Heart left ventricle (tissue), 16 donors: ENCODE measurements at places on chromosomes 3 and 15. TPM values are rescaled to one million over a fixed set of nuclear protein-coding genes. Genes with fewer than 3 reads are reported as not detected.
A peak's percentile ranks its signal among the peaks of the same experiment; 100 is the strongest.

DNA sequence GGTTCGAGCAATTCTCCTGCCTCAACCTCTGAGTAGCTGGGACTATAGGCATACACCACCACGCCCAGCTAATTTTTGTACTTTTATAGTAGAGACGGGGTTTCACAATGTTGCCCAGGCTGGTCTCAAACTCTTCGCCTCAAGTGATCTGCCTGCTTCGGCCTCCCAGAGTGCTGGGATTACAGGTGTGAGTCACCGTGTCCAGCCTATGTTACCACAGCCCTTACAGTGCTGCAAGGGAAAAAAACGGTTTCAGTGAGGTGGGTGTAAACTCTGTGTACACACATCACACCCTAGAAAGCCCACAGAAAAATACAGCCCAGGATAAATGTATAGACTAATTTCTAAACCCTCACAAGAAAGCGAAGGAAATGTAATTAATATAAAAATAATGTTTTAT lies 103.5 kb upstream of the AKAP13 start:
- DNase-seq = no peak
- no peak overlapping the region for H3K4me3 ChIP-seq

- no peaks in the 10 kb centered on the region for H3K27me3 ChIP-seq
- peak overlapping the region; percentile 95 for H3K27ac ChIP-seq
- H3K4me1 ChIP-seq = peaks cover 26% of the 10 kb centered on the region
- no peak for DNase-seq
- H3K4me3 ChIP-seq = peak overlapping the region; percentile 99
- peaks cover 10% of the 10 kb centered on the region for H3K36me3 ChIP-seq
Measured at GRCh38 chr3:183697123-183697609, 431 bp upstream of the YEATS2 start.

DNA sequence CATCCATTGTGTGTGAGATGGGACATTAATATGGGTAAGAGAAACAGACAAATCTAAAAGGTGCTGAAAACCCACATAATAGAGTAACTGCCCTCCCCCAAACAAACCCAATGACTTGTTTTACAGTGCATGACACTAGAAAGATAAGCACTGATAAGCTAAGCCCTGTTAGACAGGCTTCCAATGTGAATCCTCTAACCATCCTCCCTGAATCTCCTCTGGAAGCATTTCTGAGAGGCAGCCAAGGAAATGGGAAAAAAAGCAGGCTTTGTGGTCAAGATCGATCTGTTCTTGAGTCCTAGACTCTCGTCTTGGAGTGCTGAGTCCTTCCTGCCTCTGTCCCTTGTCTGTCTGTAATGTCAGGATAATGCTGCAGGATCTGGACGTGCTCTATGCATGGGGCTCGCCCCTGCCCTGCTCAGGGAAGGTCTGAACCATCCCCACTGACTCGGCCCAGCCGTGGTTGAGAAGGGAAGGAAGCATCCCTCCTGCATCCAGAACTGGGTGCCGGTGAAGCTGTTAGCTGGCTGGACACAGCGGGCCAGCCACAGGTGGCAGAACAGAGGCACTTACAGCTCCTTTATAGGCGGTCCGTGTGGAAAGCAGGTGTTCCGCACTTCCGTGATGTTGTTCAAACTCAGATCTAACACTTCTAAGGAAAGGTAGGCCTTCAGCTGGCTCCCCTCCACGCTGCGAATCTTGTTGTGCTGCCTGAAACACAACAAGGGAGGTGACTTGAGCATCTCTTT lies 84.1 kb downstream of the LRIG1 start:
- DNase-seq = peak; percentile 19
- H3K36me3 ChIP-seq = peaks cover 32% of the 10 kb centered on the region
- peaks cover 48% of the 10 kb centered on the region for H3K4me1 ChIP-seq
- H3K27ac ChIP-seq = peak overlapping the region; percentile 88
- H3K4me3 ChIP-seq = no peak overlapping the region

DNA sequence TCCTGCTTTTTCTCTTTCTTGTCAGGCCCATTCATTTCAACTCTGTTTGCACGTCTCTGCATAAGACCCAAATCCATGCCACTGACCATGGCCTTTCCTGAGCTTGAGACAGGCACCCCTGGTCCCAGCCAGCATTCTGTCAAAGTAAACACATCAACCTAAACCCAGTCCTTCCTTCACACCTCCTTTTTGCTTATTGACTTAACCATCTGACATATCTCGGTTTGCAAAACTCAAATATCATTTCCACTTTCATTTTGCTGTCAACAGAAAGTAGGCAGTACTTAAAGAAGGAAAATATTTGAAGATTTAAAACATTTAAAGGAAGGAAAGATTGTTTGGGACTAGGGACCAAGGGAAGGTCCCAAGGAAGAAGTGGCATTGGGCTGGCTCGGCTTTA lies 48.2 kb upstream of the KBTBD8 start:
- no peaks in the 10 kb centered on the region for H3K36me3 ChIP-seq
- H3K27ac ChIP-seq = no peak overlapping the region
- DNase-seq = no peak
- no peaks in the 10 kb centered on the region for H3K27me3 ChIP-seq
- no peak overlapping the region for H3K4me3 ChIP-seq
- no peaks in the 10 kb centered on the region for H3K4me1 ChIP-seq

GRCh38 chr15:55195996-55196395 lies 745 bp downstream of the RSL24D1 start:
- peak overlapping the region; percentile 76 for H3K4me3 ChIP-seq
- peaks cover 16% of the 10 kb centered on the region for H3K36me3 ChIP-seq
- no peak for DNase-seq
- peaks cover 43% of the 10 kb centered on the region for H3K4me1 ChIP-seq

- no peaks in the 10 kb centered on the region for H3K4me1 ChIP-seq
- peaks cover 5% of the 10 kb centered on the region for H3K27me3 ChIP-seq
- H3K4me3 ChIP-seq = no peak overlapping the region
- DNase-seq = no peak
Measured at GRCh38 chr3:39804951-39805350, 4.5 kb upstream of the MYRIP start.

DNA sequence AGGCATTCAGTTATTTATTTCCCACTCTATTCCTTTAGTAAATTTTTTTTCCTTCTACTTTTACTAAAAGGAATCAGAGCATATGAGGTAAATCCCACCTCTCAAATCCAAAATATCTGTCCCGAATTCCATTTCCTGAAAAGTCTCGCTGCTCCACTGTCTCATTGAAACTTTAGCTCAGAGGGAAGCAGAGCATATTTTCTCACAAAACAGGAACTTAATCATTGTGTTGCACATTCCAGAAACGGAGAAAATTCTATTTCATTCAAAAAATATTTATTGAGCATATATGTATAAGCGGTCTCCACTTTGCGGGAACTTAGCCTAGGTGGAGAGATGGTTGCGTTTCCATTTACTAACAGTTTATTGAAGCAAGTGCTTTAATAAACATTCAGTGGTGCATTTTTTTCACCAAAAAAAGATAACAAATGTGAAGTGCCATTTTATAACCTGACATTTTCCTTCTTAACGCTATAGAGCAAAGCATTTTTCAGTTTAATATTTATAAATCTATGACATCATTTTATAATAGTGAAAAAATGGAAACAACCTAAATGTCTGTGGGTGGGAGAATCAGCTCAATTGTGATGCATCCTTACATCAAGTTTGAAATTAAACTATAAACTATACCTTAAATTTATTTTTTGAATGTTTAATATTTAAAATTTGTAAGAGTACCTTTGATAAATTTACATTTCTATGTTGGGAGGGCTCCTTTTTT lies 67.2 kb upstream of the CSTA start:
- no peaks in the 10 kb centered on the region for H3K27me3 ChIP-seq
- H3K4me1 ChIP-seq = peaks cover 6% of the 10 kb centered on the region
- DNase-seq = no peak
- H3K4me3 ChIP-seq = no peak overlapping the region
- H3K36me3 ChIP-seq = no peaks in the 10 kb centered on the region
- no peak overlapping the region for H3K27ac ChIP-seq

GRCh38 chr3:134932035-134932434 lies 137.0 kb downstream of the EPHB1 start:
- peaks cover 1% of the 10 kb centered on the region for H3K4me1 ChIP-seq
- no peaks in the 10 kb centered on the region for H3K36me3 ChIP-seq
- no peak overlapping the region for H3K4me3 ChIP-seq
- H3K27me3 ChIP-seq = no peaks in the 10 kb centered on the region
- DNase-seq = no peak

GRCh38 chr15:28888302-28888894 lies 2.6 kb downstream of the APBA2 start:
- peaks cover 17% of the 10 kb centered on the region for H3K27me3 ChIP-seq
- no peaks in the 10 kb centered on the region for H3K36me3 ChIP-seq
- no peak for DNase-seq
- H3K4me1 ChIP-seq = peaks cover 8% of the 10 kb centered on the region
- H3K27ac ChIP-seq = no peak overlapping the region

DNA sequence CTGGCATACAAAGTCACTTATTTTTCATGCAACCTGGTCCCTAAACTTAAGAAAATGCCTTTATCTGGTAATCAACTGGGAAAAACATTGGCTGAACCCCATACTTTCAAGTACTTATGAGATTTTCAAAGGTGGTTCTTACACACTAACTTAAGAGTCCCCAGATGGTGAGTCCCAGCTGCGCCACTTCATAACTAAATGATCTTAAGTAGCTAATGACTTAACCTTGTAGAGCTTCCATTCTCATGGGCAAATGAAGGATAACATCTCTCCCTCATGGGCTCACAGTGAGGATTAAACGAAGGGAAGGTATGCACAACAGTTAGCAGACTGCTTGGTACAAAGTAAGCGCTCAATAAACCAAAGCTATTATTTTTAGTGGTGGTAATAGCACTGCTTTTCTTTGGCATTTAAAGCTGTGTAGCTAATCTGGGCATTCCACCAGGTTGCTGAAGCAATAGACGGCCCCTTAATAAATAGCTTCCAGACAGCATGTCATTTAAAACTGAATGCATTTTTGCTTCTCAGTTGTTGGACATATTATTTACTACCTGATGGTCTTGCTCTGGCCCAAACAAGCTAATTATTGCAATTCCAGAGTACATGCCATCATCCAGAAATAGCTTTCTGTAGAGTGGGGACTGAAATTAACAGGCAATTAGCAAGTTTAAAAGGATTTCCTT lies 55.4 kb downstream of the LIPC start:
- no peak overlapping the region for H3K4me3 ChIP-seq
- DNase-seq = no peak
- H3K4me1 ChIP-seq = no peaks in the 10 kb centered on the region
- H3K36me3 ChIP-seq = no peaks in the 10 kb centered on the region
- no peaks in the 10 kb centered on the region for H3K27me3 ChIP-seq

GRCh38 chr3:89504432-89504831 lies 397.0 kb downstream of the EPHA3 start:
- H3K27ac ChIP-seq = no peak overlapping the region
- DNase-seq = no peak
- H3K36me3 ChIP-seq = no peaks in the 10 kb centered on the region
- no peaks in the 10 kb centered on the region for H3K4me1 ChIP-seq
- no peak overlapping the region for H3K4me3 ChIP-seq
- H3K27me3 ChIP-seq = no peaks in the 10 kb centered on the region

GRCh38 chr15:29141308-29142128 lies 128.1 kb downstream of the NSMCE3 start:
- peaks cover 6% of the 10 kb centered on the region for H3K4me1 ChIP-seq
- H3K27ac ChIP-seq = no peak overlapping the region
- no peak for DNase-seq
- H3K36me3 ChIP-seq = no peaks in the 10 kb centered on the region
- no peaks in the 10 kb centered on the region for H3K27me3 ChIP-seq

- H3K27me3 ChIP-seq = no peaks in the 10 kb centered on the region
- no peaks in the 10 kb centered on the region for H3K36me3 ChIP-seq
- no peak overlapping the region for H3K4me3 ChIP-seq
- H3K4me1 ChIP-seq = no peaks in the 10 kb centered on the region
- DNase-seq = no peak
- no peak overlapping the region for H3K27ac ChIP-seq
Measured at GRCh38 chr15:58179741-58180381, 41.7 kb downstream of the AQP9 start.

- no peak for DNase-seq
- H3K27ac ChIP-seq = no peak overlapping the region
- H3K4me1 ChIP-seq = no peaks in the 10 kb centered on the region
- H3K4me3 ChIP-seq = no peak overlapping the region
- H3K27me3 ChIP-seq = no peaks in the 10 kb centered on the region
Measured at GRCh38 chr15:98169551-98169950, 209.0 kb downstream of the ARRDC4 start.

DNA sequence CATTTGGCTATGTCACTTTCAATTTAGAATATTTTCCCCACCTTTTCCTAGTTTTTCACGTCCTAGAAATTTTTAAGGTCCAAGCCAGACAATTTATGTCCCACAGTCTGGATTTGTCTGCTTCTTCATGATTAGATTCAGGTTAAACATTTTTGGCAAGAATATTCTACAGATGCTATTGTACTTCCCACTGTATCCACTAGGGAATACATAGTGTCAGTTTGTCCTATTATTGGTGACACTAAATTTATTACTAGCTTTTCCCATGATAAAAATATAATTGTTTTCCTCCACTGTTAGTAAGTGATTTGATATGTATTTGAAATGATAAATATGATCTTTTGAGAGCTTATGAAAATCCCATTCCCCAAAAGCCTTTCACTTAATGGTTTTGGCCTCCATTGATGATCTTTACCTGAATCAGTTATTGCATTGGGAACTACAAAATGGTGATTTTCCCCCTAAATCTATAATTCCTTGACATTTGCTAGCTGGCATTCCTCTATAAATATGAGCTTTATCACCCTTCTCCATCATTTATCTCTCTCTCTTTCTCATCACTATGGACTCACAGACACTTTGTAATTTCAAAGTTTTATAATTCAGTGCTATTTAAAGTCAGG lies 8.3 kb downstream of the ARL14 start:
- H3K27ac ChIP-seq = no peak overlapping the region
- H3K4me3 ChIP-seq = no peak overlapping the region
- DNase-seq = no peak
- H3K36me3 ChIP-seq = no peaks in the 10 kb centered on the region
- H3K27me3 ChIP-seq = no peaks in the 10 kb centered on the region

GRCh38 chr3:195699388-195699771 lies 21.4 kb upstream of the MUC20 start:
- H3K27me3 ChIP-seq = no peaks in the 10 kb centered on the region
- no peak overlapping the region for H3K27ac ChIP-seq
- H3K4me1 ChIP-seq = no peaks in the 10 kb centered on the region
- no peak for DNase-seq
- no peak overlapping the region for H3K4me3 ChIP-seq

DNA sequence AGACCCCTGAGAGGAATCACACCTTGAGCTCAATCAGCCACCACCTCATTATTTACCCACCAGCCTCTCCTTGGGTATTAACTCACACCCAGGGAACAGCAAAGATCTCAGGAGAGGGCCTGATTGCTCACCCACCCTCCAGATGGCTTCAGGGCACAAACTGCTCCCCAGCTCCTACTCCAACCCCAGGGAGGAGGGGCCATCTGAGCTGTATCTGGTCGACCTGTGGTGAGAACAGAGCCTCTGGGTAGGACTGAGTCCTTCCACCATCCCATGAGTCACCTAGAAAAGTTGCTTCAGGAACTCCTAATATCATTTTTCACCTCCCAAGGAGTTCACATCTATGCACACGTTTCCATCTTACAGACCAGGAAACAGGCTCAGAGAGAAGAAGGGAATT lies 44.8 kb upstream of the HES1 start:
- no peak overlapping the region for H3K27ac ChIP-seq
- no peaks in the 10 kb centered on the region for H3K27me3 ChIP-seq
- no peak overlapping the region for H3K4me3 ChIP-seq
- no peaks in the 10 kb centered on the region for H3K36me3 ChIP-seq
- H3K4me1 ChIP-seq = no peaks in the 10 kb centered on the region

FSTL1 gene
- total RNA-seq = 667 TPM

GOLGA6A gene
- total RNA-seq = not detected

BCHE gene
- 1.3 TPM for total RNA-seq

FYCO1 gene
- 149 TPM for total RNA-seq

TGM4 gene
- not detected for total RNA-seq
